ENCODE measurements at places on chromosomes 6 and 20.

DNA sequence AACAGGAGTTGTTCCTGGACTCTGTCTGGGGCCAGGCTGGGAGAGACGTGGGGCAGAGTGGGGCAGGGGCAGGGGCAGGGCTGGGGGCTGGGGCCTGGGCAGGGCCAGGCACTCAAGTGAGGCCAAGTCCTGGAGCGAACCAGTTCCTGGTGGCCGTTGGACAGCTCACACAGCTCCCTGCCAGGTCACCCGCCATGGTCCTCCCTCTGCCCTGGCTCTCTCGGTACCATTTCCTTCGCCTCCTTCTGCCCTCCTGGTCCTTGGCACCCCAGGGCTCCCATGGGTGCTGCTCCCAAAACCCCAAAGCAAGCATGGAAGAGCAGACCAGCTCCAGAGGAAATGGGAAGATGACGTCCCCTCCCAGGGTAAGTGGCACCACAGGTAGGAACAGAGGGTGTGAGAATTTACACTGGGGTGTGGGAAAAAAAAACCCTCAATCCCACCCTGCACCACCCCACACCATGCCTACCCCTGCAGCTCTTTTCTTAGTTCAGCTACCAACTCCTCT is at the start of gene MCCD1:
Gene MCCD1, plus strand, starts transcription at position 142 of the 508 bp plus-strand sequence. Its CDS starts 53 bp downstream, at position 195.
- DNase-seq = no peak

- DNase-seq = peak; percentile 59
Observed at GRCh38 chr6:75208298-75209183, 2.7 kb upstream of the COL12A1 start.

- DNase-seq = no peak
Observed at GRCh38 chr6:55528624-55529023, 50.4 kb downstream of the HMGCLL1 start.

GRCh38 chr6:95142661-95143335 is 434.5 kb upstream of the MANEA start:
- DNase-seq = no peak

GRCh38 chr6:131283466-131284175 is 148.4 kb downstream of the AKAP7 start:
- no peak for DNase-seq

- DNase-seq = no peak
Observed at GRCh38 chr20:18728165-18728869, 85.3 kb upstream of the SCP2D1 start.

DNA sequence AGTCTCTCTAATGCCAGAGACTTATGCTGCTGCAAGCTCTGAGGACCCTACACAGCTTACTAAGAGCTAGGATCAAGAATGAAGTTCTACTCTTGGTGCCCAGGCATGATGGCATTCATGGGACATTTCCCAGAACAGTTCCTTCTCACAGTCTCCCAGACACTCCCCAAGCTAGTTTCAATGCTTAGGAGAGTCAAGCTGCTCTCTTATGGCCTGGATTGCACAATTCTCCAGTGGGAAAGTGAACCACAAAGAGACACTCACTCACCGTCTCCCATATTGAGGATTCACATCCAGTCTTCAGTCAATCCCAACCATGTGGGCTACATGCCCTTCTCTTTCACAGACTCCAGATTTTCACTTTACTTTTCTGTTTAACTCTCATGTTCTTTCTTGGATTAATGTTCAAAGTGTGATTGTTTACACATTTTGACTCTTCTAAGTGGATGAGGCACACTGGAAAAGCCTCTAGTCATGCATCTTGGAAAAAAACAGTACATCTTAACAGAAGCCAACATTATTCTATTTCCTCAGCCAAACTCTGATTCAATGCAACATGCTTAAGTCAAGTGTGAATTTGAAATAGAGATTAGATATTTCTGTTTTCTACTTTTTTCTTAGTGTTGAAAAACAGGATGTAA is 447.8 kb upstream of the BTBD3 start:
- DNase-seq = no peak

DNA sequence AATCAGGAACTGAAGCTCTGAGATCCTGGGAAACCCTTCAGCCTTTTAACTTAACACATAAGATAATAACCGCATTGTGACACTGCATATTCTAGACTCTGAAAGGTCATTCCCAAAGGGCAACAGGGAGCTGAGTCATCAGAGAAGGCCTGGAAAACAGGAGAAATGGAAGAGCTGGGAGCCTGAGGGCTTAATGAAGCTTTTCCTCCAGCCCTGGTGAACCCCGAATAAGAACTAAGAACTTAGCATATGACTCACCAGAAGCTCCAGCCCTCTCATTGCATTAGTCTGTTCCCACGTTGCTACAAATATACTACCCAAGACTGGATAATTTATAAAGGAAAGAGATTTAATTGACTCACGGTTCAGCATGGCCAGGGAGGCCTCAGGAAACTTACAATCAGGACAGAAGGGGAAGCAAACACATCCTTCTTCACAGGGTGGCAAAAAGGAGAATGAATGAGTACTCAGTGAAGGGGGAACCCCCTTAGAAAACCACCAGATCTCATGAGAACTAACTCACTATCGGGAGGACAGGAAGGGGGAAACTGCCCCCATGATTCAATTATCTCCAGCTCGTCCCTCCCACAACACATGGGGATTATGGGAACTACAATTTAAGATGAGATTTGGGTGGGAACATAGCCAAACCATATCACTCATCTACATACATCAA is 648.5 kb downstream of the TFAP2A start:
- no peak for DNase-seq

DNA sequence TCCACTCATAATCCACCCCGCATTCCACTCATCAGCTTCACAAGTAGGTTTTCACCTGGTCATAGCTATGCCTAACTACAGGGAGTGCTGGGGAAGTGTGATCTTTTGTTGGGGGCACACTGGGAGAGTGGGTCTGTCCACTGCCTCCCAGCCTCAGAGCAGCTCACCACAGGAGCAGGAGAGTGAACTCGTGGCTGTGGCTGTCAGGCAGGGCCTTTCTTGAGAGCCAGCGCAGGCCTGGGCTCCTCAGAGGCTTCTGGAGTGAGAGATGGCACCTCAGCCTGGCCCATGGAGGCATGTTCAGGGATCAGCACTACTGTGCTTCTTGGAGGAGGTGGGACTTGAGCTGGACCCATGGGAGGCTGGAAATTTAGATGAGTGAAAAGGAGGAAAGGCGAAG is 4.0 kb upstream of the GNRH2 start:
- no peak for DNase-seq

- DNase-seq = no peak
Observed at GRCh38 chr20:51447097-51447764, 95.3 kb downstream of the NFATC2 start.
